ENCODE measurements at places on chromosomes 5 and 9.

DNA sequence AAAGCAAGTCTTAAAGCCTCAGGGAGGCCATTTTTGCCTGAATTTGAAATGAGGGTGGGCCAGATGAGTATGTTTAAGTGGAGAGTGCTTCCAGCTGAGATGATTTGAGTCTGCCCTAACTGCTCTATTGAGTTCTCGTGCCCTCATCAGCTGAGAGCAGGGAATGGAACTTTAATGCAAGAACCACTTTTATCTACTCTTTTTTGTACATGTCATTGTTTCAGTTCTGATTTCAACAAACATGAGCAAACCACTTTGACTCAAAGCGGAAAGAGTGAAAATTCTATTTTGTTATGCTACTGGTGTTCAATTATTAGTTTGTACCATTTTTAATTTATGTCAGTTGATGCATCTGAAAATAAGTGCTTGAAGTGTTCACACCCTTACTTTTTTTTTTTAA is 35.8 kb downstream of the DCAF10 start:
- H3K27ac ChIP-seq: peak overlapping the region; percentile 41
- H3K36me3 ChIP-seq: no peaks in the 10 kb centered on the region
- DNase-seq: no peak
- peaks cover 11% of the 10 kb centered on the region for H3K4me1 ChIP-seq
- H3K4me3 ChIP-seq: no peak overlapping the region

DNA sequence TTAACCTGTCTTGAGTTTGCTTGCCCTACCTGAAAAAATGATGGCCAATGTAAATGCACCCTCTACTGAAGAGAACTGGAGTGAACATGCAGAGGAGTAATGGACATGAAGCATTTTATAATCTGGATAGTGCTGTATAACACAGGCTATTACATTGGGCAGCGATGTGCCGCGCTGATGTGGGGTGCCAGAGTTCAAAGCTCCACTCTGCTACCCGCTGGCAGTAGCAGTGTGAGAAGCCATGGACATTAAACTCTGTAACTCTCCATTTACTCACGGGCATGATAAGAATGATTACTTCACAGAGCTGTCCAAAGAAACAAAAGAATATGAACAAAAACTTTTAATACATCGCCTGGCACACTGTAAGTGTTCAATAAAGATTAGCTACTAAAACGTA is 7.5 kb upstream of the CDH6 start:
- no peaks in the 10 kb centered on the region for H3K4me1 ChIP-seq
- no peak for DNase-seq
- H3K27ac ChIP-seq: no peak overlapping the region
- H3K4me3 ChIP-seq: no peak overlapping the region
- no peaks in the 10 kb centered on the region for H3K27me3 ChIP-seq

DNA sequence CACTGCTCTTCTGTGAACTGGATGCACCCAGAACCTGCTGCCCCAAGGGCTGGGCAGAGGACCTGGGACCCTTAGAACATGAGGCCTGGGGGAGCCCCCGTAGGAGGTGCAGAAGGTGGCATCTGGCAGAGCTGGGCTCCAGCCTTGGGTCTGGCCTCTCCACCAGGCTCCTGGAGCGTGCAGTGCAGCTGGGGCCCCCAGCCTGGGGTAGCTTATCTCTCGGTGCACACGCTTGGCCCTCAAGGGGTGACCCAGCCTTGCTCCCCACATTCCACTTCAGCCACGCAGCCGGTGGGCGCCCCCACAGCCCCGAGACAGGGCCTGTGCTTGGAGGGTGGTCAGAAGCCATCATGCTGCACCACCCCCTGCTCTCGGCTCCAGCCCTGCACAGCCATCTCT is 5.6 kb upstream of the NR5A1 start:
- peaks cover 32% of the 10 kb centered on the region for H3K27me3 ChIP-seq
- DNase-seq: no peak
- peaks cover 2% of the 10 kb centered on the region for H3K36me3 ChIP-seq
- no peak overlapping the region for H3K4me3 ChIP-seq
- peaks cover 6% of the 10 kb centered on the region for H3K4me1 ChIP-seq

GRCh38 chr9:35102465-35102768 is 514 bp downstream of the STOML2 start:
- DNase-seq: no peak
- peaks cover 28% of the 10 kb centered on the region for H3K4me1 ChIP-seq
- peaks cover 17% of the 10 kb centered on the region for H3K36me3 ChIP-seq
- H3K4me3 ChIP-seq: peak overlapping the region; percentile 99

Measured in T-helper 17 cell (primary cell).